Stimulated activated CD4-positive, alpha-beta T cell treated with anti-CD3 and anti-CD28 coated beads, Interleukin-1b, Interleukin-23, amount 100 ng/mL, for 24 hours (primary cell): ENCODE measurements at places on chromosomes 11 and 22.

DNA sequence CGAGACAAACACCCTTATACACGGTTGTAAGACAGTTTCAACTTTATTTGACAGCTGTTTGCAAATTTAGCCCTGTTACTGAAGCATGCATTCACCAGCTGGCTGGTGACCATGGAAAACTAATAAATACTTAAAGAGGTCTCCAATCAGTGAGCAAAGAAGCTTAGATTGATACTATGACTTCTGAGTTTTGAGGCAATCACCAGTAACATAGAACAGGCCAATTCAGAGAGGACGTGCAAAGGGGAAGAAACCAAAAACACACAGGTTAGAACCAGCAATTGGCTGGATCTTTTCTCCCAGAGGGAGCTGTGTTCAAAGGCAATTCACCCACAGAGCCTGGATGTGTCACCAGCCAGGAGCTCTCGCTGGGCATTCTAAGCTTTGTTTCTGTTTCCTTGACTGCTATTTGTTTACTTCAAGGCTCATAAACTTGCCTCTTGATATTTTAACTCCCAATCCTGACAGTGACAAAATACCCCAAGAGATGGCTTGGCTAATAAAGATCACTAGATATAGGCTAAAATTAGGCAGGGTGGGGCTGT is 113.6 kb upstream of the MTMR2 start:
- DNase-seq, result no peak

DNA sequence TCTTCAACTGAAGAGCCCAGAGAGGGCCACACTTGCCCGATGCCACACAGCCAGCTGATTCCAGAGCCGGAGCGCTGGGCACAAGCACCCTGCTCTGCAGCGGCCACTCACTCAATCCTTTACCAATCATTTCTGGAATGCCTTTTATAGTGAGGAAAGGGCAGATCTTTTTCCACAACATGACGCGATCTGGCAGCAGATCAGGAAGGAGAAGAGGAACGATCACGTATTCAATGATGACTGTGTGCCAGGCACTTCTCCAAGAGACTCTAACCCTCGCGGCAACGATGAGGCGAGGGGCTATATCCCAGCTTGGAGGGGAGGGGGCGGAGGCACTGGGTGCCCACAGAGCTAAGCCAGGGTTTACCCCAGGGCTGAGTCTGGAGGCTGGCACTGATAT is 56.3 kb upstream of the TCF20 start:
- no peak for DNase-seq

- no peak for DNase-seq
Measured at GRCh38 chr11:6414874-6415328, 4.0 kb downstream of the APBB1 start.

DNA sequence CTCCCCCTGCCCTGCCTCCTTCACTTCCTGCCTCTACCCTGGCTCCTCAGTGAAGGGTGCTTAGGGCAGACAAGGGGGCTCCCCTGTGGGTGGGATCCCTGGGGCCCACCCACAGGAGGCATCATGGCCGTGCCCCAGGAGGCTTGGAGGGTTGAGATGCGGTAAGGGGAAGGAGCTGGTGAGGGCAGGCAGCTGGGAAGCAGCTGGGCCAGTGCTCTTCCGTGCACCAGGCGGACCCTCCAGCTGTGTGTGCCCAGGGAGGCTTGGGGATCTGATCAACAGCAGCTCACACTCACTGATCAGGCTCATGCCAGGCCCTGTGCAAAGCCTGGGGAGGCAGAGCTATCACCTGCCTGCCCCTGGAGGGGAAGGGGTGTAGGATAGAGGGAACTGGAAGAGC is 59.3 kb upstream of the TTLL12 start:
- DNase-seq, result no peak

DNA sequence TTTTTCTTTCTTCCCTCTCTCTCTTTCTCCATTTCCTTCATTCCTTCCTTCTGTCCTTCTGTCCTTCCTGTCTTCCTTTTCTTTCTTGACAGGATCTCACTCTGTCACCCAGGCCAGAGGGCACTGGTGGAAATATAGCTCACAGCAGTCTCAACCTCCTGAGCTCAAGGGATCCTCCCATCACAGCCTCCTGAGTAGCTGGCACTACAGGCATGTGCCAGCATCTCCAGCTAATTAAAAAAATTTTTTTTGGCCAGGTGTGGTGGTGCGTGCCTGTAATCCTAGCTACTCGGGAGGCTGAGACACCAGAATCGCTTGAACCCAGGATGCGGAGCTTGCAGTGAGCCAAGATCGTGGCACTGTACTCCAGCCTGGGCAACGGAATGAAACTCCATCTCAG is 4.8 kb upstream of the DUSP8 start:
- no peak for DNase-seq
